ENCODE measurements at places on chromosomes 5 and 9.
A peak's percentile ranks its signal among the peaks of the same experiment; 100 is the strongest.

DNA sequence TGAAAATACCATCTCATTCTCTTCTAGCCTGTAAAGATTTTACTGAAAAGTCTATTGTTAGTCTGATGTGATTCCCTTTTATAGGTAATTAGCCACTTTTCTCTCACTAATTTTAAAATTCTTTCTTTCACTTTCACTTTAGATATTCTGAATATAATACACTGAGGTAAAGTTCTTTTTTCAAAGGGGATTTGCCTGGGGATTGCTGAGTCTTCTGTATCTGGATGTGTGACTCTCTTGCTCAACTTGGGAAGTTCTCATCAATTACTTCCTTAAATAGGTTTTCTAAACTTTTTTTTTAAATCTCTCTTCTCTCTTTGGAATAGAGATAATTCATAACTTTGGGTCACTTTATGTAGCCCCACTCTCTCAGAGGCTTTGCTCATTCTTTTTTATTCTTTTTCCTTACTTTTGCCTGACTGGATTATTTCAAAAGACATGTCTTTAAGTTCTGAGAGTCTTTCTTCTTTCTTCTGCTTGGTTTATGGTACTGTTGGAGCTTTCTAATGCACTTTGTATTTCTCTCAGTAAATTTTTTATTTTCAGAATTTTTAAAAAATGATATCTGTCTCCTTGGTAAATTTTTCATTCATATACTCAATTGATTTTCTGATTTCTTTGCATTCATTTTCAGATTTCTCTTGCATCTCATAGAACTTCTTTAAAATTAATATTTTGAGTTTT lies 55.9 kb upstream of the IL12B start:
- DNase-seq: no peak

GRCh38 chr9:126915281-126915816 lies 767 bp downstream of the RALGPS1 start:
- peak; percentile 40 for DNase-seq

DNA sequence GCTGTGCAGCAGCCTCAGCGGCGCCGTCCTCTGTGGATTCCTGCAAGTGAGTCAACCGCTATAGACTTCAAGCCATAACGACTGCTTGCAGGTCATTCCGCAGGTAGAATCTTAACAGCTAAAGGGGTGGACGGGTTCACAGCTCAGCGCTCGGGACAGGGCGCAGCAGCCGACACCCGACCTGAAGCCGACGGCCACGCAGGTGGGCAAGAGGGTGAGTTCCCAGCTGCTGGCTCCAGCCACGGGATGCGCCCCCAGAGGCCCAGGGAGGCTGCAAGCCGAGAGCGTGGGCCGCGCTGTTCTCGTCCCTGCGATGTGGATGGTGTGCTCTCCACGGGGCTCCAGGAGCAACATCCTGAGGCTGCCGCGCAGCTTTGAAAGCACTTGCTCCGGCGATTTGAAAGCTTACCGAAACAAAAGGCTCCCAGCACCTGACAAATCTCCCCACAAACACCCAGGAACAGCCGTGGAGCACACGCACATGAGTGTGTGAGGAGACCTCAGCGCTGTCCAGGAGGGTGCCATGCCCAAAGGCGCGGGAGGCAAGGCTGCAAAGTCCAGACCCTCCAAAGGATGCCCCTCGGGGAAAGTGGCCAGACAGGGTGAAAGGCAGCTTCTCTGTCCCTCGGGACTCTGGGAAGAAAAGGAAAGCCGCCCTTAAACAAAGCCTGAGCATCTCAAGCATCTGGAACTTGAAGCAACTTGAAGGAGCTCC lies 48.7 kb downstream of the EXD3 start:
- no peak for DNase-seq

DNA sequence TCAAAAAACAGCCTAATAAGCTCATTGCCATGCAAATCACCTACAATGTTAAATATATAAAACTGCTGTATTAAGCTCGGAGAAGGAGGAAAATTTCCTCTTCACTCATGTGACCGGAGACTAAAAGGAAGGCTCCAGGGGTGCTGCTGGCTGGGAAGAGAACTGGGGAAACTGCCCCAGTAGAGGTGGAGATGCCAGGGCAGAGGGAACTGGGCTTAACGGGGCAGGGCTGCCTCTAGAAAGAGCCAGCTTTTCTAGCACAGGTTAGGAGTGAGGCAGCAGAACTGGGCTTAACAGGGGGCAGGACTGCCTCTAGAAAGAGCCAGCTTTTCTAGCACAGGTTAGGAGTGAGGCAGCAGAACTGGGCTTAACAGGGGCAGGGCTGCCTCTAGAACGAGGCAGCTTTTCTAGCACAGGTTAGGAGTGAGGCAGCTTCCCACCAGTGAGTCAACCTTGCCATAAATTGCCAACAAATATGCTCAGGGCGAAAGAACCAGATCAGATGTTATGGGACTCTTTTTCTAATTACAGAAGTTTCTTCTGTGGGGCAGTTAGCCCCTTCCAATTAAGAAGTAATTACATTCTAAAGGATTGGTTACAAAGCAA lies 115.3 kb downstream of the FANCC start:
- no peak for DNase-seq

DNA sequence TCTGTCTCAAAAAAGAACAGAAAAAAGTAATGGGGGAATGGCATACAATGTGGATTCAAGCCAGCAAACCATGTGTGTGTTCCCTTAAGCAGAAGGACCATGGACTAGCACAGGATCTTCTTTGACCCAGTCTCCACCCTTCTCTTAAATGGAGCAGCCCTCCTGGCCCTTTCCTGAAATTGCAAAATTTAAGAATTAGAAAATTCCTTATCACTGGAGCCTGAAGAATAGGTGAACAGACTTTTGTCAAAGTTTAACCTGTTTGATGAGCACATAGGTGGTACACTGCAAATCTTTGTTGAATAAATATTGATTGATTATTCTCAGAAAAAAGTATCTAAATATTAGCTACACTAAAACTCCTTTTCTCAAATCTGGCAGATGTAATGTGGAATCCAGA lies 12.6 kb downstream of the DMGDH start:
- DNase-seq: no peak

- DNase-seq: no peak
Observed at GRCh38 chr9:23621924-23622323, 204.1 kb downstream of the ELAVL2 start.

DNA sequence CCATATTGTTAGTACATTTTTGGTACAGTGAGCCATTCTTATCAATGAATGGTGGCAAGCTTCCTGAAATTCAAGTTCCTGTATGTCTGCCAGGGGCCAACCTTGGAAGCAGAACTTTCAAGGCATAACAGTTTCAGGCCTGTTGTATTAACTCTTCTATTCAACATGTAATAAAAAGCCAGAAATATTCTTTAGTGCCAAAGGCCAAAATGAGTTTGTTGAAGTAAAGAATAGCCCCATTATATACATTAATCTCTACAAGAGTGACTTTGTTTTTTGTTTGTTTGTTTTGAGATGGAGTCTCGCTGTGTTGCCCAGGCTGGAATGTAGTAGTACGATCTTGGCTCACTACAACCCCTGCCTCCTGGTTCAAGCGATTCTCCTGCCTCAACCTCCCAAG lies 321.3 kb downstream of the KDM4C start:
- no peak for DNase-seq

- no peak for DNase-seq
Observed at GRCh38 chr9:130791303-130791894, 43.7 kb upstream of the ABL1 start.

- DNase-seq: no peak
Observed at GRCh38 chr5:93117751-93118531, 463.1 kb downstream of the NR2F1-AS1 start.

Measured in CD4-positive, alpha-beta T cell treated with Interleukin-15 for 4 hours (primary cell).